ENCODE measurements at places on chromosomes 13 and 19.

DNA sequence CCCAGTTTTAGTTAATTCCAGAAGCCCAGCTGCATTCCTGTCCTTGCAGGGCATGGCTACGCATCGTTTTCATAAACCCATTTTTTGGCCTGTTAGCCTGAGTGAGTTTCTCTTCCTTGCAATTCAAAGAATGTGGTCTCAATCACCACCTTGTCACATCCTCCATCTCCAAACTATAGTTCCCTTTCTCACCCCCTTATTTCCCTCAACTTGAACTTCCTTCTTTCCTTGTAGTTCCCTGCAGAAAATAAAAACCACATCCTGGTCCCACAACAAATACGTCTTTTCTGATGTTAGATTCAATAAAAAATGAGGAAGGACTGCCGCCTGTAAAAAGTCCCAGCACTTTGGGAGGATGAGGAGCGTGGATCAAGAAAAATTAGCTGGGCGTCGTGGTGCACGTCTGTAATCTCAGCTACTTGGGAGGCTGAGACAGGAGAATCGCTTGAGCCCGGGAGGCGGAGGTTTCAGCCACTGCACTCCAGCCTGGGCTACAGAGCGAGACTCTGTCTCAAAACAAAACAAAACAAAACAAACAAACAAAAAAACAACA is 13.2 kb downstream of the ADGRE3 start:
- no peak for DNase-seq

GRCh38 chr13:113192279-113192678 is 16.2 kb downstream of the PCID2 start:
- no peak for DNase-seq

- no peak for DNase-seq
Observed at GRCh38 chr19:45878043-45878794, 7.7 kb downstream of the IRF2BP1 start.

DNA sequence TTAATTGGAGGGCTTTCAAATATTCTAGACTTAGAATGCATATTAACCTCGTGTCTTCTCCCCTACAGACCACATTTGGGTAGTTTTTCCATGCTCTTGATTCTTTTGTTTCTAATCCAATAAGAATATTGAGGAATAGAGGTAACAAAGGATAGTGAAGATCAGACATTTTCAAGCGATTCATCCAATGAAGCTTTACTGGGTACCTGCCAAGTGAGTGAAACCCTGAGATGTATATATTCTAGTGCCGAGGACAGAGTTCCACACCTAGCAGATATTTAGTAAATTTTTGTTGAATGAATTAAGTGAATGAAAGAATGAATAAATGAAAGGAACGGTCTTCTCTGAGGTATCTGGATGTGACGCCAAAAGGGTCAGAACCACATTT is 442 bp upstream of the RFC3 start:
- no peak for DNase-seq

- peak; percentile 4 for DNase-seq
Observed at GRCh38 chr19:5369962-5370367, 29.4 kb upstream of the PTPRS start.

GRCh38 chr13:82713687-82714405 is 1168.4 kb downstream of the SLITRK1 start:
- DNase-seq, result no peak

DNA sequence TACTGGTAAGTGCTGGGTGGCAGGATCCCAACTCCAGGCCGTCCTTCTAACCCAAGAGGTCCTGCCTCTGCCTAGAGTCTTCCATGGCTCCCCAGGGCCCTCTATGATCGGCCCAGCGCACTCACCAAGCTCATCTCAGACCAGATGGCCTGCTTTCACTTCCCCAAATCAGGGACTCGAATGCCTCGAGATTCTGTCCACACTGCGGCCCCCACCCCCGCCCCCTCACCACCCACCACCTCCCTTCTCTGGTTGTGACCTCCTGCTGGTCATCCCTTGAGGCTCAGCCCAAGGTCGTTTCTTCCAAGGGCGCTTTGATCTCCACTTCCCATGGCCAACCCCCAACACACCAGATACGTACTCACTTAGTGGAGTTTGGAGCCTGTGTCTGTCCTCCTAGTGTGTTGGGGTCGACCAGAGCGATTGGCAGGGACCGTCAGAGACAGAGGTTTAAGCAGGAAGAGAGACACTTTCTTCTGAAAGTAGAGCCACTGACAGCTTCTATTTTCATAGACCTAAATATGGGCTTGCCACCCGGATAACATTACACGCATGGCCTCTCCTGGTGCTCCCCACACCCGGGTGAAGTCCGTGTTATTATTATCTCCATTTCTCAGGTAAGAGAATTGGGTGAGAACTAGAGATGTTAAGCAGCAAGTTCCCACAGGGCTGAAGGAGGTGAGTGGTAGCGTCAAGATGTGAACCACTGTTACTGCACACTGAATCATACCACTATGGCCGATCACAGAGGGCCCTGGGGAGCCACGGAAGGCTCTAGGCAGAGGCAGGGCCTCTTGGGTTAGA is at the start of gene FCER2:
Gene FCER2, minus strand, starts transcription at position 478 of the 804 bp plus-strand sequence. CDS start 2,371 bp downstream, outside the sequence.
- no peak for DNase-seq

DNA sequence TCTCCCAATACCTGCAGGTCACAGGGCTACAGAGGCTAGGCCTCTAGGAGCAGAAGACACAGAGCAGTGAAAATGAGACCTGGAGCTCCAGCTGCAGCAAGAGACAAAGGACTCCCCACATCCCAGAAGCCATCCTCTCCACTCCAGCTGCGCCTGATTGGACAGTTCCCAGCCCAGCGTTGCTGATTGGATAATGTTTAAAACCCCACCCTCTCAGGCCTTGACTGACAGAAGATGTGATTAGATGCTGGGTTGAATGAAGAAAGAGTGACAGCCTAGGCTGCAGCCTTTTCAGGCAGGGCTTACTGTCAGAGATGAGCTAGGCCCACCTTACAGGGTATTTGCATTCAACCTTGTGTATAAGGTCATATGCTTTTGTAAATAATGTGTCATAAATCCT is 59.4 kb downstream of the ZNF708 start:
- DNase-seq, result no peak

GRCh38 chr19:3801412-3802096 is 15.4 kb upstream of the MATK start:
- DNase-seq, result no peak

- no peak for DNase-seq
Observed at GRCh38 chr19:50512112-50512998, 1.4 kb downstream of the ASPDH start.

GRCh38 chr13:79231887-79232286 is 174.2 kb downstream of the RBM26 start:
- no peak for DNase-seq

- no peak for DNase-seq
Observed at GRCh38 chr19:10961073-10961860, 437 bp downstream of the SMARCA4 start.
